CD4-positive, CD25-positive, alpha-beta regulatory T cell (primary cell): ENCODE measurements at places on chromosomes 5 and 9.

DNA sequence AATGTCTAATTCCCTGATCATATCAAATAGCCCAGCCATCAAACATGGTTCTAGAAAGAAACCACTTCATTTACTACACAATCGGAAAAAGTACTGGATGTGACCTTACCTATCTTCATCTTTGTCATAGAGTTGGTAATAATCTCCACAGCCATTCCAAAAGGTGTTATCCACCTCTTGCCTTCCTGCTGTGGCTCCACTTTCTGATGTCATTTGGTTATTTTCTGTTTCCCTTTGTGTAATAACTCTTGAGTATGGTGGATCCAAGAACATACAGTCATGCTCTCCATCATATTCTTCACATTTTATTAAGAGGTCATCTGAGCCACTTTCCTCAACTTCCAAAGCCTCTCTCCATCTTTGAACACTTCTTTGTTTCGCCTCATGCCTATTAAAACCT lies 31.7 kb downstream of the PJA2 start:
- no peak for DNase-seq

GRCh38 chr5:132222649-132223038 lies 5.0 kb downstream of the P4HA2 start:
- no peak for DNase-seq

GRCh38 chr5:178514851-178515418 lies 75.3 kb downstream of the COL23A1 start:
- DNase-seq, result no peak

DNA sequence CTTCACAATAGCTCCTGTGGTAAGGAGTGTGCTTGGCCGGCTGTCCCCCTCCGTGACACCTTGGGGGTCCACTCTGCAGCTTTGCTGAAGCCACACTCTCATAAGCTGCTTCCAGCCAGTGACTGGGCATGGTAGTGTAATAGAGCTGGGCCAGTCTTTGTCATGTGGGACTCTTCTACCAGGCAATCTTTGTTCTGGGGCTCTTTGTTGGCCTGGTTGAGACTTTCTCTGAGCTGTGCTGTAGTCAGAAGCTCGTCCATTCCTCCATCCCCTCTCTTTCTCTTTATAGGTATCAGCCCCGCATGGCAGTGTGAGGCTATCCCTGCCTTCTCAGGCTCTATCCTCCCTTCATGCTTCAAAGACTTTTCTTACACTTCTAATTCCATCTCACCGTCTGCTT lies 25.7 kb downstream of the CARD6 start:
- DNase-seq, result no peak

- DNase-seq, result no peak
Observed at GRCh38 chr9:77752554-77752953, 104.4 kb upstream of the GNA14 start.
